AG09309 (cell line): ENCODE measurements at places on chromosomes 7 and 10.

GRCh38 chr7:22485189-22485588, 14.8 kb downstream of the STEAP1B start:
- no peak for DNase-seq

DNA sequence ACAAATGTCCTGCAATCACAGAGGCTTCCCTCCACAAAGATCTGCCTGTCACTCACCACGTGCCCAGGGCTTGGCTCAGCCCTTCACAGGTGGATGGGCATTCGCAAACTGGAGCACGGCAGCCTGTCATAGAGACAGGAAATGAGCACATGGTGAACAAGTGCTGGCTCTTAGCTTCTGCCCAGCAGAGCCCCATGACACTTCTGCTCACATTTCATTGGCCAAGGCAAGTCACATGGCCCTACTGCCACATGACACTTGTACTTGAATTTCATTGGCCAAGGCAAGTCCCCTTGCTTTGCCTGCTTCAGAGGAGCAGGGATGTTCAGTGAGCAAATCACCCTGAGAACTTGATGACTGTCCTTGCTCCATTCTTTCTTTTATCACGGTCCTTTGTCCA, 110.8 kb upstream of the PPP2R2D start:
- no peak for DNase-seq

DNA sequence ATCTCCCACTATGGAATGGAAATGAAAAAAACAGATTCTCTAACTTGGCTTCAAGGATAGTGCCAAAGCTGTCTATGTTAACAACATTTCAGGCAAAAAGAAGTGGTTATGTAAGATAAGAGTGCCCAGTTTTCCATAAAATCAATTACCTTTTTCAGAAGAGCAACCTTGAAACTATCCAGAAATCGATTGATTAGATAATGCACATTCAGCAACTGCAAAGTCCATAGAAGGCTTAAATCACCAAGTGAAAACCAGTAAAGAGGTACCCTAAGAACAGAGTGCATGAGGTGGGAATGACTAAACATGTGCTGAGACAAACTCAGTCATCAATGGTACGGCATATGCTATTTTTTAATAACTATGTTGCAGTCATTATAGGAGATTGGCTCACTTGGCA, 71.9 kb upstream of the TNKS2 start:
- DNase-seq = no peak

DNA sequence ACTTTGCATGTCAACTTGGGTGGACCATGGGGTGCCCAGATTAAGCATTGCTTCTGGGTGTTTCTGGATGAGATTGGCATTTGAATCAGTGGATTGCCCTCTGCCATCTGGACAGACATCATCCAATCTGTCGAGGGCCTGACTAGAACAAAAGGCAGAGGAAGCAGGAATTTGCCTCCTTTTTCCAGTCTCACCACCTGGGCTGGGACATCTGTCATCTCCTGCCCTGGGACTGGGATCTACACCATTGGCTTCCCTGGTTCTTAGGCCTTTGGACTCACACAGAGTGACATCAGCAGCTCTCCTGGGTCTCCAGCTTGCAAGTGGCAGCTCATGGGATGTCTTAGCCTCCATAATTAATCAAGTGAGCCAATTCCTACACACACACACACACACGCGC, 10.3 kb downstream of the SLC13A4 start:
- DNase-seq = no peak

DNA sequence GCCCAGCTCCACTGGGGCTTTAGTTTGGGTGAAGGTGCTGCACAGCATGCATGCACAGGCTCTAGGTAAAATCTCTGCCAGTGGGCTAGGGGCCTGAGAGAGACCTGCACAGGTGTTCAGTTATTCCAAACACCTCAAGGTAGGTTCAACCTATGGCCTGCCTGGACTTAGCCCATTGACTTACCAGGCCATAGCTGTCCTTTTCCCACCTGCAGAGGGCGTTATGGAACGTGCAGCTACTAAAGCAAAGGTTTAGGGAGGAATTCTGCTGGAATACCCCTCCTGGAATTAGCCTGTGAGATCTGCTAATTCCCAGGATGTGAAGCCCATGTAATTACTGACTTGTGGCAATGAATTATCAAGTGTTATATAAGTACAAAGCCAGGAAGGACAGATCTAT, 3.6 kb downstream of the VWC2 start:
- DNase-seq = no peak

- DNase-seq = no peak
Measured at GRCh38 chr10:101773923-101774588, 1.9 kb downstream of the FGF8 start.

- no peak for DNase-seq
Measured at GRCh38 chr10:133379152-133379800, at the start of gene PAOX. PAOX (plus strand) TSS chr10:133379262; CDS start chr10:133379317, 55 bp downstream.

- DNase-seq = peak; percentile 14
Measured at GRCh38 chr7:117385363-117386109, 41.8 kb downstream of the ASZ1 start.

DNA sequence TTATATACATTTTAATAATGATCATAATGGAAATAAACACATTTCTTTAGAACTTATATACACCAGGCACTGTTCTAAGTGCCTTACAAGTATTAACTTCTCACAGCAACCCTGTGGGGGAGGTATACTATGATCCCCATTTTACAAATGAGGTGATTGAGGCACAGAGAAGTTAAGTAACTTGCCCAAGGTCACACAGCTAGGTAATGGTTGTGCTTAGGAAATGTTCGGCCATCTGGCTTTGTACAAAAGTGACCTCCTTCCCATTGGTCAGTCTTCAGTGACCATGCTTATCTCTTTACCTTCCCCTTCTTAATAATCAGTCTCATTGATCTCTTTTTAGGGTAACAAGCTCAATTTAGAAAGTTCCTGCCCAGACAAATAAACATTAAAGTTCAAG, 158.8 kb downstream of the KIAA1217 start:
- DNase-seq = no peak

DNA sequence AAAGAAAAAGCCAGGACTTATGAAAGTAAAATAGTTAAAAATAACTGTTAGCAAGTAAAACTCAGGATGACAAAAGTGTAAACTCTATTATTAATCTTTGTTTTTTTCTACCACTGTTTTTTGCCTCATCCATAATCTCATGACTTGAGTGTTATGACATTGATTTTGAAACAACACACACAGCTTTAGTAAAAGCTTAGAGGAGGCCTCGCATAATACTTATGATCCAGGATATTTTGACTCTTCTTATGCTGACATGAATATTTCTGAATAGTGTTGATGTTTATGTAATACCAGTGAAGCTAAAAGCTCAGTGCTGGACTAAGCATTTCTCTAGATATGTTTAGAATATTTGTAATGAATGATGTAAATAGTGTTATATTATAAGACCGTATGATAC, 10.5 kb downstream of the KAT6B start:
- no peak for DNase-seq

DNA sequence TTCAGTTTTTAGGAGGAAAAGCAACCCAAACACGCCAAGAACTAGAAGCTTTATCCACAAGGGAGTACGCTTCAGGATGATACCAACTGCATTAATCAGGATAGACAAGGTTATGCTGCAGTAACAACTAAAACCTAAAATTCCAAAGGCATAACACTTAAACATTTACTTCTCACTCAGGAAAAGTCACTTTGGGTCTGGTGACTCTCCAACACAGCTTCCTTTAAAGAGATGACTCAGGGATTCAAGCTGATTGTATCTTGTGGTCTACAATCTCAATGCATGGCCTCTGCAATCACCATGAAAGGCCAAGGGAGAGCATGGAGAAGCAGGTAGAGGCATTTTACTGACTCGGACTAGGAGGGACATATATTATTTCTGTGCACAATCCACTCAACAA, 315.8 kb downstream of the KCNMA1 start:
- no peak for DNase-seq

DNA sequence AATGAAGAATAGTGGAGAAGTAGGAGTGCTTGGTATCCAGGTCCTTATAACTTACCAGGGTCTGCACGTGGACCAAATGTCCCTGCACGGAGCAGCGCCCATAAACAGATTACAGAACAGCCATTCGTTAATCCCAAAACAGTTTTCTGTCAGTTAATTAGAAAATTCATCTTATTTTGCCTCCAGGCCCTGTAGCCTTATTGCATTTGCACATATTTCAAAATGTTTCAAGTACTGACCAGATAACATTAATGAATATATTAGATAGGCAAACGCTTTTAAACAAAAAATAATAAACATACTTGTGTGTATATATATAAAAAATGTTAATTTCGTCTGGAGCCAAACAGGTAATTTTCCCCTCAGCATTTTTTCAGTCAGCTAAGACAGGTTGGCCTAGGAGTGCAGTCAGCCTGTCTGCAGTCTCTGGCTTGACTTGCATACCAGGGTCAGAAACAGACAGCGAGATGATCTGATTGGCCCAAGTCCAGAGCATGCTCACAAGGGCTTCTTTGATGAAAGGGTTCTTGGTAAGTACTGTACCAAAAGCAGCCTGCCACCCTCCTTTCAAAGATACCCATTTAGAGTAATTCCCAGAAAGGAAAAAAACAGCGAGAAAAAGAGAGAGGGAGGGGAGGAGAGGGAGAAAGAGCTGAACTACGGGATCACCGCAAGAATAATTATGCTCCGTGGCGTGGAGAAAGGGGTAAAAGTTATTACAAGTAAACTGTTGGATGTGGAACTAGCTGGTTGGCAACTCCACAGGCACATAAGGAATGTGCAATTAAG, 194.4 kb upstream of the TCF7L2 start:
- no peak for DNase-seq

DNA sequence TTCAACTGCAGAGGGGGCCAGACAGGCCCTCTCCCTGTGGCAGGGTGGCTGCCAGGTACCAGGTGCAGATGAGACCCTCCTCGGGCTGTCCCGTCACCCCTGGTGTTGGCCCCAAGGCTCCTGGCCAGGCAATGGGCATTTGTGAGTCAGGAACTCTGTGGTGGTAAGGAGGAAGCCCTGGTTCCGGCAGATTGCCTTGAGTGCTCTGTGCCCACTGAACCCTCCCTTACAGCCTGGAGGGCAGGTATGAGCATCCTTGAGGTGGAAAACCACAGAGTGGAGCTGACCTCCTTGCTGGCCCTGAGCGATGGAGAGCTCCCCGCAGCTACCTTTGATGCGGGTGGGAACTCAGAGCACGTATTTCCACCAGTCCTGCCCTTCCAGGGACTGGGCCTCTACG, 2.0 kb downstream of the PAOX start:
- no peak for DNase-seq

- DNase-seq = no peak
Measured at GRCh38 chr10:132351611-132352010, 19.6 kb downstream of the LRRC27 start.

DNA sequence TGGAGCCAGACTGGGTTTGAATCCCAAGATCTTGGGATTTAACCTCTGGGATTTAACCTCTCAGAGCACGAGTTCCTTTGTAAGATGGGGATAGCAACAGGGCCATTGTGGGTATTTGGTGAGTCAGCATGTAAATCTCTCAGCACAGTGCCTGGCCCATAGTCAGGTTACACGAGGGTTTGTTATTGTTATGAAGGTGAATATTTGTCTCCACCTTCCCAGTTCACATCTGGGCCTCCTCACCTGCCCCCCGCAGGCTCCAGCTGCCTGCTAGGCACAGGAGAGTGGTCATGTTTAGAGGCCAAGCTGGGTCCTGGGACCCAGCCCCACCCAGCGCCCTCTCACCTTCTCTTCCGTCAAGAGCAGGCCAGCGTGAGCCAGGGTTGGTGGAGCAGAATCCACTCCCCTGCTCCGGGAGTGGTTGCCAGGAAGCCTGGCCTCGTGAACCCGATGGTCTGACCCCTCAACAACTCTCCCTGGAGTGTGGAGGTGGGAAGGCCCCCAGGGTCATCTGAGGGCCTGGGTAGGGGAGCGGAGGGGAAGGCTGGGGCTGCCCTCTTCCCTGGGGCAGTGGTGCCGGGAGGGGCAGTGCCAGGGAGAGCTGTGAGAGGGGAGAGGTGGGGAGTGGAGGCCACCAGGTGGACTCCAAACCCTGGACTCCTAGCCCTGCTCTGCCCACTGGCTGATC, 26.0 kb downstream of the FAM241B start:
- DNase-seq = no peak

DNA sequence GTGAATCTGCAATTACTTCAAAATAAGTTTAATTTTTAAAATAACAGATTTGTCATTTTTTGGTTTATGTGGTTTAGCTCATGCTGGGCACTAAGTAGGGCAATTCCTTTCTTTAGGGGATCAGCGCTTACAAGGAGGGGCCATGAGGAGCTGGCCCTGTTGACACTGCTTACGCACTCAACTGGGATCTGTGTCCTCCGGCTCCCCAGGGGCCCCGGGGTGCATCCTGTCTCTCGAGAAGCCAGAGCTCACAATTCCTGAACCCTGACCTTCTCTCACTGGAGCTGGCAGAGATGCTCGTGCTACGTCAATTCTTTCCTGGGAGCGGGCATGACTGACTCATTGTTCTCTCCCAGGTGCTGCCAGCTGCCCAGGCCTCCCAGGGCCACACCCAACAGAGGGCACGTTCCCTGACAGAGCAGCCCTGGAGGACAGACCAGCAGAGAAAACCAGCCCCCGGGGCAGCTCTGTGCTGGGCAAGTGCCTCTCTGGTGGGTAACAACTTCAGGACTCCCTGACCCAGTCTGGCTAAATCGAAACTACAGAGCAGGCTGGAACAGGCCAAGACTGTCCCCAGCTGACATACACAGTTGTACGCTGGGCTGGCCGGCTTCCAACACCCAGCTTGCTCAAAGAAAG, 36.8 kb downstream of the CTBP2 start:
- no peak for DNase-seq

DNA sequence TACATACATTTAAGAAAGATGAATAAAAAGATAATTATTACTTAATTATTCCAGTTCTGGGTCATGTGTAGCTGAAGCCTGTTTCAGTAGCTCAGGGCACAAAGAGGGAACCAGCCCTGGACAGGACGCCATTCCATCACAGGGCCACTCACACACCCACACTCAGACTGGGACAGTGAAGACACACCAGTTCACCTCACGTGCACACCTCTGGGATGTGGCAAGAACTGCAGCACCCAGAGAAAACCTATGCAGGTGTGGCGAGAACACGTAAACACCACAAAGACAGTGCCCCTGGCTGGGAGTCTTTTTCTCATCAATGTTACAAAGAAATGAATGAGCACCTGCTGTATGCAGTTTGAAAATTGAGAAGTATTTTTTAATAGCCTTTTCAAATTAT, 1.6 kb upstream of the IDI1 start:
- no peak for DNase-seq

- no peak for DNase-seq
Measured at GRCh38 chr10:45227456-45227855, 88.0 kb downstream of the OR13A1 start.
